ENCODE measurements at places on chromosomes 11 and 22.

DNA sequence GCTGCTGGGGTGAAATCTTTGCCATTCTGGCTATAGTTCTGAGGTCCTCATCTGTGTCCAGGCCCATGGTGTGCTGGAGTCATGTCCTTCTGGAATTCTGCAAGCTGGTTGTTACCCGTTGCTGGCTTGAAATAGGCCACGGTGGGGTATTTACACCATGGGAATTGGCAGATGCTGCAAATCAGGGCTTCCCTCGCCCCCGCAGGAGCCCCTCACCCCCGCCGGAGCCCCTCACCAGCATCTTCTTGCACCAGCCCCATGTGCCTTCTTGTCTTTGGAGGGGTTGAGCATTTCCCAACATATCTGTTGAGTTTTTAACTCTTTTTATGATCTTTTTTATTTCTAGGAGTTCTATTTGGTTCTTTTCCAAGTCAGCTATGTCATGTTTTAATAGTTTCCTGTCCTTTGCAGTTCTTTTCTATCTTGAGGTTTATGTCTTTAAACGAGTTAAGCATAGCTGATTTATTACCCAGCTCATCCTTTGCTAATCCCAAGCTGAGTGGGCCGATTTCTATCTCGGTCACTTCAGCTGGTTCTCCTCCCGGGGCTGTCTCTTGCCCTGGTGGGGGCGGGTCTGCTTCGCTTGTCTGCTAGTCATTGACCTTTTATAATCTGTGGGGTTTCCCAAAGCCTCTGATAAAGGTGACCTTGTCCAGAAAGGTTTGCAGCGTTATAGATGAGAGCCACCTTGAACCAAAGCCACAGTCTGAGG lies 17.6 kb downstream of the ANO1 start:
- DNase-seq = no peak

- DNase-seq = peak; percentile 22
Measured at GRCh38 chr11:13384908-13385640, 77.9 kb downstream of the BTBD10 start.

DNA sequence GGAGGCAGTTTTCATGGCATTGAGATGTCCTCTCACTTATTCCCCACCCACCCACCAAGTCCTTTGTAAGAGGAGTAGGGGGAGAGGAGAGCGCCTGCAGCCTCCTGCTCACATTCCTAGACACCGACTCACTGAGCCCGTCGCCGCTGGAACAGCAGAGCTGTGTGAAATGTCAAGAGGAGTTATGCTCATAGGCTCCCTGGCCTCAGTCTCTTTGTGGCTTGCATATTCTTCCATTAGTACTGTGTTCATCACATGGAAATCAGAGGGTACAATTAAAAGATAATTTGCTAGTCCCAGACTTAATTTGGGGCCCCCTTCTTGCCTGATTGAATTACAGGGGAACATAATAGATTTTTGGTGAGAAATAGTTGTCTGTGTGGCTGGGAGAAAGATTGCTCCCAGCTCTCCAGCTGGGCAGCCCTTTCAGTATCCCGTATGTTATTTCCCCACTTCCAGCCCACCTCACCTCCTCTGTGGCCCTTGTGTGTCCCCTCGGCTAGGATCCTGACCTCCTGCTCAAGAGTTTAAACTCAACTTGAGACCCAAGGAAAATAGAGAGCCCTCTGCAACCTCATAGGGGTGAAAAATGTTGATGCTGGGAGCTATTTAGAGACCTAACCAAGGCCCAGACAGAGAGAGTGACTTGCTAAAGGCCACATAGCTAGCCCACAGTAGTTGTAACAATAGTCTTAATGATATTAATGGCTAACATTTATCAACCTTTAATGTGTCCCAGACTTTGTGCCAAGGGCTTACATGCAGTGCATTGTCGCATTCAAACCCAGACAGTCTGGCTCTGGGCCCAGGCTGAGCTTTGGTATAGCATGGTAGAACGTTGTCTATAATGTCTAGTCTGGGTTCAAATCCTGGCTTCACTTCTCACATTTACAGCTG lies 32.2 kb downstream of the LIMK2 start:
- peak; percentile 79 for DNase-seq

GRCh38 chr22:43308836-43309235 lies 34.3 kb downstream of the SCUBE1 start:
- DNase-seq = no peak

DNA sequence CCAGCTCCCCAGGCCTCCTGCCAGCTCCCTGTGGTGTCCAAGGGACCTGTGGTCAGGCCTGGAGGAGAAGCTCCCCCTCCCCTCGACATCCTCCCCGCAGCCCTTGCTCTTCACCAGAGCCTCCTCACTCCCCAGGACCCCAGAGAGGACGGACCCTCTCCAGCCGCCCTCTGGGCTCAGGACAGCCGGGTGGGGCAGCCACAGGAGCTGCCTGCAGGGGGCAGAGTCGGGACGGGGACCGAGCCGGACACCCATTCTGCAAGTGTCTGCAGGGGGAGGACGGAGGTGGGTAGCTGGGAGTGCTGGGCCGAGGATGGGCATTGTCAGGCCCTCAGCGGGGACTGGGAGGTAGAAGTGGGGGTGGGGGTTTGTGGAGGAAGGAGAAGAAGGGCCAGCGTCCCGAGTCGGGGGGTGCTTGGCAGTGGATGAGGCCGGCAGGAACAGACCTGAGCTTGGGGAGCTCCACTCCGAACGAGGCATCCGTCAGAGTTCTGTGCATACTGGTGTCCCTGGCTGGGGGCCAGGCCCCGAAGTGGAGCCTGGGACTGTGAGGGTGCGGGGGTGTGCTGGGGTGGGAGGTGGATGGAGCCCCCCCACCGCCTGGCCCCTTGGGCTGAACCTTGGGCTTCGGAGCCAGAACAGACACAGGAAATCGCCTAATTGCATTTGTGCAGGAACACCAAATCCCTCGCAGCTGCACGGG lies 15.2 kb downstream of the PRR33 start:
- DNase-seq = no peak

- no peak for DNase-seq
Measured at GRCh38 chr11:68357568-68357967, 45.2 kb downstream of the LRP5 start.

- no peak for DNase-seq
Measured at GRCh38 chr11:105573091-105573490, 36.8 kb upstream of the GRIA4 start.

GRCh38 chr11:82899186-82899820 lies 927 bp downstream of the PRCP start:
- DNase-seq = no peak

DNA sequence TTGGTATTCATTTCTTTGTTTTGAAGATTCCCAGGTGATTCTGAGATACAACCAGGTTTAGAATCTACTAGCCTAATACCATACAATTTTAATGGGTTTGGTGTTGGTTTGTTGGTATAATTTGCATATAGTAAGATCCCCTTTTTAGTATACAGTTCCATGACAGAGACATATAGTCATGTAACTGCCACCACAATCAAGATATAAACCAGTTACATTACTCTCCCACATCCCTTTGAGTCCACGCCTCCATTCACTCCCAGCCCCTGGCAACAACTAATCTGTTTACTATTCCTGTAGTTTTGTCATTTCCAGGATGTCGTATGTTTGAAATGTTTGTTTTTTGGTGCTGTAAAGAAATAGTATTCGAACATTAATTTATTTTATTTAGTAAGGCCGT lies 4.3 kb downstream of the ASRGL1 start:
- no peak for DNase-seq

DNA sequence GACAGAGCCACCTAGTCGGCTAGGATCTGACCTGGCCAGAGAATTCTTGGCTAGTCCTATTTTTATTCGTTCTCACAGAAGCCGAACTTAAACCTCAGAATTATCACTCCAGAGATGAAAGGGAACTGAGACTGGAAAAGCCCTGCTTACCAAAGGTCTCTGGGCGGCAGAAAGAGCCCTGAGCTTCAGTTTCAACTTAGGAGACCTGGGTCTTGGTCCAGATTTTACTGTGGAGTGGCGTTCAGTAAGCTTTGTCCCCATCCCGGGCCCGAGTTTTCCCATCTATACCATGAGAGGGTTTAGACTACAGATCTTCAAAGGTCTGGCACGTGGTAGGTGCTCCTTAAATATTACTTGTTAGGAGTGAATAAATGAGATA lies 516 bp downstream of the NEU3 start:
- DNase-seq = no peak

GRCh38 chr11:114085965-114086793 lies 26.7 kb downstream of the ZBTB16 start:
- no peak for DNase-seq

GRCh38 chr11:47595029-47595428 lies 818 bp upstream of the C1QTNF4 start:
- no peak for DNase-seq

DNA sequence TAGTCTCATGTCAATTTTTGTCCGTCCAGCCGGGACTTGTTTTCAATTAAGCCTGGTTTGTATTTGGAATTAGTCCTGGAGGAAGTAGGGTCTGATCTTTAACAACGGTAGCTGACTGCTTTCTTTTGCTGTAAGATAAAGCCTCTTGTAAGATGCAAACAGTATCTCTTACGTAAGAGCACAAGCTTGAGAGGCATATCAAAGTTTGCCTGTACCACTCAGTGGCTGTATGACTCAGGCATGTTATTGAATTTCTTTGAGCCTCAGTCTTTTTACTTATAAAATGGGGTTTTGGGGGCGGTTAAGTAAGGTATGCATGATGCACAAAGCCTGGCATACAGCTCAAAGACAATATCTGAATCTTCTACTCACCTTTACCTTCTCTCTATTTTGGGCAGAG lies 198.4 kb upstream of the NARS2 start:
- DNase-seq = no peak

DNA sequence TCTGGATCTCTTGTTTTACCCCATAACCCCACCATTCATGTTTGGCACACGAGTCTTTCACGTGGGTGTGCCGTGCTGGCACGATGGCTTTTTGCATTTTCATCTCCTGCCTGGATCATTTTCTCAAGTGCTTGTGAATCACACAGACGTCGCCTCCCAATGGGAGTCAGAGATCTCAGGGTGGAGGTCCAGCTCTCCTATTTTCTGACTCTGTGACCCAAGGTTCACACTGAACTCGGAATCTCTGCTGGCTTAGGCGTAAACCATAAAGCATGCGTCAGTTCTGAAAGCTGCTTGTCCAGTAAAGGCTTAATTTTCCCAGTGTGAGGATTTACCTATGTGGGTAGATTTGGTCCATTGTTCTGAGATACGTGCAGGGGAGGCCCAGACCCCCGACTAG lies 16.0 kb upstream of the C22orf42 start:
- no peak for DNase-seq

- no peak for DNase-seq
Measured at GRCh38 chr11:17986007-17986710, 26.7 kb downstream of the SERGEF start.

DNA sequence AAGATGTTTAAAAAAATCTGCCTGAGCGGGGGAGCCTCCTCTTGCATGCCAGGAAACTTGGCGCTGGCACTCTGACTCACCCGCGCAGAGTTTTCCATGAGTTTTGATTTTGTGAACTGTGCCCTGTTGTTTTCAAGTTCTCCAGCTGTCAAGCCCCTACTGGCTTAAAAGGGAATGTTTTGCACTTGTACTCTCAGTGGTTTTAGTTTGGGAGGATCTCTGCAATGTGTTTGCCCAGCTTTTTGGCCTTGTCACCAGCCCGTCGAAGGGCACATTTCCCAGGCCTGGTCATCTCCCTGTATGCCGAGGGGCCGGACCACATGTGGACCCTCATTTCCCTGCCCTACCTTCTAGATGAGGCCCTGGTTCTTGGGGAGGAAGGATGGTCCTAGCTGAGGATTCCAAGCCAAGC lies 12.2 kb downstream of the MRGPRF start:
- DNase-seq = peak; percentile 90

DNA sequence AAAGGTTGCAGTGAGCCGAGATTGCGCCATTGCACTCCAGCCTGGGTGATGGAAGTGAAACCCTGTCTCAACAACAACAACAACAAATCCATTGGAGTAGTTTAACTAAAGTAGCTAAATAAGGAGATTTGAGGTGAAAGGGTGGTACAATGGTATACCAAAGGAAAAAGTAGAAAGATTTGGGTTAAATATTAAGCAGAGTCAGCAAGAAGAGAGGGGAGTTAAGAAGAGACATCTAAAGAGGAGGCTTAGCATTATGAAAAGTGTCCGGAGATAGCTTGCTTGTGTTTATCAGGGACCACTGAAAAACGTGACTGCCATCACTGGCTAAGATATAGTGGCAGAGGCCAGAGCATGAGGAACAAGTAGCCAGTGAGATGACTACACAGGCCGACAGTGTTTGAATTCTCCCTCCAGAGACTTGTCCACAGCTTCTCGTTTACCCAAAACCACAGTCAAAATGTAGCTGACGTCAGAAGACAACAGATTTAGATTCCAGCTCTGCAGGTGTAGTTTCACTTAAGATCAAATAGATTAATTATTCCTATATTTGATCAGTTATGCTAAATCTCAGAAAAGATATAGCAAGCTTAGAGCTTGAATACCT lies 32.6 kb upstream of the GRK2 start:
- DNase-seq = no peak

- DNase-seq = no peak
Measured at GRCh38 chr11:125429807-125430678, 66.0 kb downstream of the FEZ1 start.

DNA sequence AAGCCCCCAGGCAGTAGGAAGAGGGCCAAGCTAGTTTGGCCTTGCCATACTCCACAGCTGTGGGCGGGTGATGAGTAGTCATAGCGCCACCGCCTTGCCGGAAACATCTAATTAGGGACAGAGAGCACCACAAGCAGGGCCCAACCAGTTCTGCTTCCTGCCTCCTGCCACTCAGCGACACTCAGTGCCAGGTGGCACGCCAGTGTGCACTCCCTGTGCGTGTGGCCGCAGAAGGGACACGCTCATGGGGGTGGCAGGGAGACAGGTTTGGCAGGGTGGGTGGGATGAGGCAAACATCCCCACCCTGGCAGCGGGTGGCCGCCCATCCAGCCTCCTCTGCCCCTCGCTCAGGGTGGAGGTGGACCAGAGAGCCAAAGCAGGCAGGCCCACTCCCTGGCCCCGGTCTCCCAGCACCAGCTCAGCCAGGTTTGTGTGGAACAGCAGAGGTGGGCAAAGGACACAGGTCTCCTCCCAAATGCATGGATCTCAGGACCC lies 4.9 kb downstream of the OVOL1 start:
- DNase-seq = no peak

GRCh38 chr11:10263929-10264328 lies 30.1 kb downstream of the SBF2 start:
- DNase-seq = no peak

DNA sequence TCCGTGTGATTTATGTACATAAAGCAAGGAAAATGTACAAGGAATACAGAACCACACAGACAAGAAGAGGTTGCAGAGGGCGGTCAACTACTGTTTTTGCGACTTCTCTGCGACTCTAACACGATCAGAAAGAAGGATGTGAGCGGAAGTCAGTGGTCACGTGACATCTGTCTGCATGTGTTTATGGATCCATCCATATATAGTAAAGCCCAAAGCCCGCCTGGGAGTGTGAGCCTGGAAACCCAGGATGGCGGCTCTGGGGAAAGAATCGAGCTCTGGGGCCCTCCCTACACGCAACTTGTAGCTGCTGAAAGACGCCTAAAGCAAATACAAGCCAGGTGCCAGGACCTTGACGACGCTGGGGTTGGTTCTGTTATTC lies 8.8 kb downstream of the OSBPL5 start:
- no peak for DNase-seq

GRCh38 chr11:17601256-17601671 lies 54.2 kb downstream of the OTOG start:
- DNase-seq = no peak
